ENCODE measurements at places on chromosomes 3 and 15.

GRCh38 chr3:171309906-171310359, 150.3 kb downstream of the TNIK start:
- no peak for DNase-seq

DNA sequence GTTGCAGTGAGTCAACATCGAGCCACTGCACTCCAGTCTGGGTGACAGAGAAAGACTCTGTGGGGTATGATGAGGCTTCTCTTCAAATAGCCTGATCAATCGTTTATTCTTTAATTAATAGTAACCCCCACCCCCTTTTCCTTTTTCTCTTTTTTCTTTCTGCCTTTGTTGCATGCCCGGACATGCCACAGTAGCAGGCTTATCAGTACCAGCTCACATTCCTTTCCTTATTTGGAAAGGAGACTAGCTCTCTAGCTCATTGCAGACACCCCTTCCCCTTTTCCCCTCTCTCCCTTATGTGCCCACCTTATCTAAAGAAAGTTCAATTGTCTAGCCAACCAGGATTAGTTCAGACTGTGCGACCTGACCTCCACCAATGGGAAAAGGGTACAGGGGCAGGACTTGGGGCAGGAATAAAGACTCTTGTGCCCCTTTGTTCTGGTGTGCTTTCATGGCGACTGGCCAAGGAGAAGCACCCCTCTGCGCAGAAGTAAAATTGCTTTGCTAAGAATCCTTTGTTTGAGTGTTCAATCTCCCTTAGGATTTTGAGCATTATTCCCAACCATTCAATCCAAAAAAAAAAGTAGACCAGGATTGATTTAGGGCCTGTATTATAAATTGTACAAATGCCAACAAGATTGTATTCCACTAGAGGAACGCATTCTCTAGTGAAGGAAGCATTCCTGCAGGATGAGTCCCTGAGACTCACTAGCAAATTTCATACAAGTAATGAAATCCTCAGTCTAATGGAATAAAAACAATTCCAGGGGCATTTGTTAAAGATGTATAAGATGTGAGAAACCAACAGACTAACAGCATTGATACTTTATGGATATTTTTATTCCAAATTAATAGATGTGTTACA, 95.8 kb upstream of the SNRPN start:
- no peak for DNase-seq

GRCh38 chr15:60464836-60465630, 13.9 kb downstream of the ICE2 start:
- DNase-seq = no peak

DNA sequence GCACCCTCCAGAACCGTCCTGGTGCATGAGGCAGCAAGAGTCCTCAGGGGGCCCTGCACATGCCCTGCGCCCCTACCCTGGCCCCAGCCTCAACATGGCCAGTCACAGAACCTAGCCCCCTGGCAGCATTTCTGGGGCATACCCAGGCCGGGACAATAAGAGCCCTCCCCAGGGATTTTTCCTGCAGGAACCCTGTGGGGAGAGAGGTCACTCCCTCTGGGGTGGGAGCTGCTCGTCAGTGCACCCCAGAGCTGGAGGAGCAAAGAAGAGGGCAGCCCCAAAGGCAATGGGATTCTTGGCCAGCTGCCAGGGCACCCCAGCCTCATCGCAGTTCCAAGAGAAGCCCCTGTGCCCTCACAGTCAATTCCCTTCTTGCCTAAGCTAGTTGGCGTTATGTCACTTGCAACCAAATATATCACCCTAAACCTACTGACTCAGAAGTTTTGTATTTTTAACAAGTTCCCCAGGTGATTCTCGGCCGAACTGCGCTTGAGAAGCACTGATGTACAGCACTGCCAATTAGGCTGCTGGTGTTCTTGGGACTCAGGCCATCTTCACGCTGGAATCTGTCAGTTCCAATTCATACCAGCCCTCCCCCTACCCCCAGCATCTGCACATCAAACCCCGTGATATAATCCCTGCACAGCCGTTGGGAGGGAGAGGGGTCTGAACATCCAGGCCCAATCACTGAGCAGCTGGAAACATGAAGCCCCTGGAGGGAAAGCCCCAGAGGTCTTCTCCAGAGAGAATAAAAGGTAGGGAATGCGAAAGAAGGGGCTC, 87.5 kb upstream of the PRR20G start:
- no peak for DNase-seq

Measured in GM12891 (cell line).